Ovary (tissue), 10 donors: ENCODE measurements at places on chromosomes 12 and 14.

DNA sequence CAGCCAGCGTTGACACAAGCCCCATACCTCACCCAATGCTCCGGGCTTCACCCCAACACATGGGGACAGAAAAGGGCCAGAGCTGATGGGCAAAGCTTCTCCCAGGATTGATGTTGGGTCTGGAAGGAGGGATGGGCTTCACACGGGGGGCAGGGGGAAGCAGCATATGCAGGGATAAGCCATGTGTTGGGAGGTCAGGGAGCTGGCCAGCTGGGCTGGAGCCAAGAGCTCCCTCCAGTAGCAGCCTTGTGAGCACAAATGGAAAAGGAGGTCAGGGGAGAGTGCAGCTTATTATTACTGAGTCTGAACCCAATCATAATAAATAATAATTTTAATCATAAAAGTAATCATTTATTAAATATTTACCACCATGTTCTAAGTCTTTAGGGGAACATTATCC, 9.3 kb downstream of the PLEKHD1 start:
- DNase-seq: no peak

DNA sequence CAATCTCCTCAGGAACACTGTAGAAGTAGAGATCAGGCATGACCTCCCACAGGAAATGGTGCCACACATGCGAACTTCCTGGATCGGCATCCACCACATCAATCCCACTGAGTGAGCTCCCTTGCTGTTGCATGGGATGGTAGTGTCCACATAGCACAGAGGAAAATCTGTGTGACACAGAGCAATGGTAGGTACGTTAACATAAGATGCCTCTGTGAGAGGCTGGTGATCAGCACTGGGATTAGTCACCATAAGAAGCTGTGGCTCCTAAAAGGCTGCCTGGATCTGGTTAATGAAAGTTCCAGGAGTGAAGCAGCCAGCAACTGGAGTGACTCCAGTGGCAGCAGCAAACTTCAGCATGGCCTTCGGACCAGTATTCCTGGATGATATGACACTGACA, 21.8 kb downstream of the WDHD1 start:
- DNase-seq: no peak

- no peak for DNase-seq
These were observed 124.5 kb upstream of the USP15 start for GRCh38 chr12:62135553-62136200.

DNA sequence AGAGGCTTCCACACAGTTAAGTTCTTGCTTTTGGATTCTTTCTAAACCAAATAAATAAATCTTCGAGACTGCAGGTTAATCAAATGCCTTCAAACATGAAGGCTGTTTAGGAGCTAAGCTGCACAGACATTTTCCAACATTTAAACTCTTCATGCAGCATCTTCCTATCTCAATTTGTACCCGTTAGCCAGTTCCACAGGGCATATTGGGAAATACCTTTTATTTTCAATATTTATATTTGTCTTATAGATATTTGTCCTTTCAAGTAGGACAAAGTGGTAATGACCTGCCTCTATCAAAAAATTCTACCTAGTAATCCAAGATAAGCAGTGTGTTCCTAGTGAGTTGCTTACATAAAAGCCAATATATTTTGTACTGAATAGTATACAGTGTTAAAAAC, 373.6 kb downstream of the DIO2 start:
- DNase-seq: no peak

DNA sequence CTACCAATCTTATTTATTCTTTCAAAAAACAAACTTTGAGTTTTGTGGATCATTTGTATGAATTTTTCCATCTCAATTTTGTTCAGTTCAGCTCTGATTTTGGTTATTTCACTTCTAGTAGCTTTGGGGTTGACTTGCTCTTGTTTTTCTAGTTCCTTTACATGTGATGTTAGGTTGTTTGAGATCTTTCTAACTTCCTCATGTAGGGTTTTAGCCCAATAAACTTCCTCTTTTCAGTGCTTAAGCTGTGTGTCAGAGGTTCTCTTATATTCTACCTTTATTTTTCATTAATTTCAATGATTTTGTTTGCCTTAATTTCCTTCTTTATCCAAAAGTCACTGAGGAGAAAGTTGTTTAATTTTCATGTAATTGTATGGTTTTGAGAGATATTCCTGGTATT, 860.4 kb upstream of the FBXO33 start:
- DNase-seq: no peak

GRCh38 chr12:26791301-26791791, 41.6 kb downstream of the ITPR2 start:
- DNase-seq: no peak

- DNase-seq: no peak
These were observed 197.3 kb upstream of the ARHGAP5 start for GRCh38 chr14:31879661-31880348.

- DNase-seq: peak; percentile 67
These were observed 704 bp downstream of the ATP2B1 start for GRCh38 chr12:89707703-89708564.

- no peak for DNase-seq
These were observed 135.6 kb downstream of the BCL11B start for GRCh38 chr14:99136401-99136800.

- no peak for DNase-seq
These were observed 276.3 kb upstream of the CRY1 start for GRCh38 chr12:107369679-107370078.

- no peak for DNase-seq
These were observed 46.9 kb upstream of the DYNC1H1 start for GRCh38 chr14:101917413-101918017.

GRCh38 chr14:30842431-30842830, 31.9 kb upstream of the COCH start:
- no peak for DNase-seq

GRCh38 chr14:103488071-103488470, 34.6 kb downstream of the CKB start:
- no peak for DNase-seq

GRCh38 chr12:49519574-49519936, 19.3 kb upstream of the KCNH3 start:
- no peak for DNase-seq
